Activated gamma-delta T cell (primary cell): ENCODE measurements at places on chromosomes 11 and 22.

GRCh38 chr11:61153593-61154095 is 7.6 kb downstream of the VPS37C start:
- DNase-seq, result no peak

DNA sequence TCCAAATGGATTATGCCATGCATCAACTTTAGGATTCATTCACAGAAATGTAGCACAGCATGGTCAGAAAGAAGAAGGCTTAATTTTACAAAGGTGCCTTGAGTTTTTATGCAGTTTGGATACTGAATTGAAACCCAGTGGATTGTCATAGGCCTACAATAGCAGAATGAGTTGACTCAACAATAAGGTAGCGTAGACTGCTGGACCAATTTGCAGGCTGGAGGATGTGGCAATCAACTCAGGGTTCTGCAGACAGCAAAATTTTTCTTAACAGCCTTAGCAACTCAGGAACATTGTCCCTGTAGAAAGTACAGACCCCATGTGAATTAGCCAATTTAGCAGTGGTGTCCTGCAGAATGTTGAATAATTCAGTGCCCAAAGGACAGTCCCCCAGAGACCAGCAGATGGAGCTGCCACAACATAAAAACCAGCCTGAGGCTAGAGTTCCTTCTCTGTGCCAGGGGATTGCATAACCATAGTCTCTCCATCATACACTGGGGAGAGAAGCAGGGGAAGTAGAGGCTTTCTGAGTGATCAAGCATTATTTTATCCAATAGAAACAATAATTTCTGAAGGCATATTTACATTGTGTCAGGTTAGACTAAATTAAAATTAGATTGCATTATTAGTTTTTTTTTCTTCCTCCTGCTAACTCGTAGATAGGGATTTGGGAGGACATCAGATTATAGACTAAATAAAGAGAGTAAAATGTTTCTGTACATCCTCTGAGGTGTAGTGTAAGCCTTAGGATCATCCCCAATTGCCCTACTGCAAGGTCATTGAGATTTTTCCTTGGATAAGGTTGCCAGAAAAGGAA is 20.3 kb upstream of the MRPL17 start:
- no peak for DNase-seq

GRCh38 chr11:35087648-35088047 is 51.3 kb upstream of the CD44 start:
- no peak for DNase-seq

GRCh38 chr11:76636826-76637460 is 33.6 kb downstream of the LRRC32 start:
- DNase-seq, result no peak

GRCh38 chr11:75872887-75873416 is 57.9 kb downstream of the UVRAG start:
- no peak for DNase-seq

- DNase-seq, result no peak
These were observed 584.0 kb upstream of the RAG2 start for GRCh38 chr11:37182031-37182430.

DNA sequence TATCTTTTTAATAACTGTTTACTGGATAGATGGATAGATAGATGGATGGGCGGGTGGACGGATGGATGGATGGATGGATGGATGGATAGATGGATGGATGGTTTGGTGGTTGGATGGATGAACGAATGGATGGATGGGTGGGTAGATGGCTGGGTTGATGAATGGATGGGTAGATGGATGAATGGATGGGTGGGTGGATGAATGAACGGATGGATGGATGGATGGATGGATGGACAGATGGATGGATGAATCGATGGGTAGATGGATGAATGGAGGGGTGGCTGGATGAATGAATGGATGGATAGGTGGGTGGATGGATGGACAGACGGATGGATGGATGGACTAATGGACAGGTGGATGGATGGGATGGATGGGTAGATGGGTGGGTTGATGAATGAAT is 13.8 kb upstream of the SLC22A12 start:
- DNase-seq, result no peak

GRCh38 chr11:92211576-92212167 is 12.9 kb upstream of the FAT3 start:
- no peak for DNase-seq

DNA sequence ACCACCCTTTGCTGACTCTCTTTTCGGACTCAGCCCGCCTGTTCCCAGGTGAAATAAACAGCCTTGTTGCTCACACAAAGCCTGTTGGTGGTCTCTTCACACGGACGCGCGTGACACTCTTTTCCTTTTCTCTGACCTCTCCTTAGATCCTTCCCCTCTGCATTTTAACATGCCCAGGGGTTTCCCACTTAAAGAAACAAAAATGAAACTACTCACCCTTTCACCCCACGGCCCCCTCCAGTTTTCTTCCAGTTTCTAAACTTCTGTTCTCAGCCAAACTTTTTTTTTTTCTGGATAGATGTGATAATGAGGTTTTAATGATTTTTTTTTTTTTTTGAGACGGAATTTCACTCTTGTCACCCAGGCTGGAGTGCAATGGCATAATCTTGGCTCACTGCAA is 32.8 kb upstream of the NUP50 start:
- no peak for DNase-seq

DNA sequence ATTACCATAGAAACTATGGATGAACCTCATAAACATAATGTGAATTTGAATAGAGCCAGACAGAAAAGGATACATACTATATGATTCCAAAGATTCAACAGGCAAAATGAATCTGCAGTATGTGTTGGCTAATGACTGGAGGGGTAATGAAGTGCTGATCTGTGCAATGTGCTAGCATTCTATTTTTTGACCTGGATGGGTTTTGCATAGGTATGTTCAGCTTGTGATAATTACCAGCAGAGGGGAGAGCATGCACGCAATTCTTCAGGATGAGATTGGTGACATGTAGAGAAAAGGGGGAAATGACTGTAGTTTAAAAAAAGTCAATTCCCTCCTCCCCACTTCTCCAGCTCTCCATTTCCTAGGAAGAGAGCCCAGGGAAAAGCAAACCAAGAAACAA is 618 bp upstream of the CCDC81 start:
- no peak for DNase-seq

- DNase-seq, result no peak
These were observed 1.2 kb upstream of the CENPM start for GRCh38 chr22:41948142-41948541.

DNA sequence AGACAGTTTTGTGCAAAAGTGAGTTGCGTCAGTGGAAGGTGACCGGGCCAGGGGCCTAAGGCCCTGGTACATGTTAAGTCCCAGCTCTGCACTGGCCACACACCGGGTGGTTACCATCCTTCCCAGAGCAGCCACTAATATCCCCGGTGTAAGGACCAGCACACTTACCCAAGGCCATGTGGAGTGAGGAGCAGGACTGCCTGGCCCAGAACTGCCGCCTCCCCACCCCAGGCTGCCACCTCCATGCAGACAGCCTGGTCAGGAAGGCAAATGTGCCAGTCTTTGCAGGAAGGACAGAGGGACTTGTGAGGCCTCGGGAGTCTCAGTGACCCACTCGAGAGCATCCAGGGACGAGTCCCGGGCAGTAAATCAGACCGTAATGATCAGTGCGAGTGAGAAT is 102.9 kb downstream of the MORC2 start:
- no peak for DNase-seq

GRCh38 chr22:43128116-43128515 is 15.1 kb downstream of the MCAT start:
- no peak for DNase-seq

DNA sequence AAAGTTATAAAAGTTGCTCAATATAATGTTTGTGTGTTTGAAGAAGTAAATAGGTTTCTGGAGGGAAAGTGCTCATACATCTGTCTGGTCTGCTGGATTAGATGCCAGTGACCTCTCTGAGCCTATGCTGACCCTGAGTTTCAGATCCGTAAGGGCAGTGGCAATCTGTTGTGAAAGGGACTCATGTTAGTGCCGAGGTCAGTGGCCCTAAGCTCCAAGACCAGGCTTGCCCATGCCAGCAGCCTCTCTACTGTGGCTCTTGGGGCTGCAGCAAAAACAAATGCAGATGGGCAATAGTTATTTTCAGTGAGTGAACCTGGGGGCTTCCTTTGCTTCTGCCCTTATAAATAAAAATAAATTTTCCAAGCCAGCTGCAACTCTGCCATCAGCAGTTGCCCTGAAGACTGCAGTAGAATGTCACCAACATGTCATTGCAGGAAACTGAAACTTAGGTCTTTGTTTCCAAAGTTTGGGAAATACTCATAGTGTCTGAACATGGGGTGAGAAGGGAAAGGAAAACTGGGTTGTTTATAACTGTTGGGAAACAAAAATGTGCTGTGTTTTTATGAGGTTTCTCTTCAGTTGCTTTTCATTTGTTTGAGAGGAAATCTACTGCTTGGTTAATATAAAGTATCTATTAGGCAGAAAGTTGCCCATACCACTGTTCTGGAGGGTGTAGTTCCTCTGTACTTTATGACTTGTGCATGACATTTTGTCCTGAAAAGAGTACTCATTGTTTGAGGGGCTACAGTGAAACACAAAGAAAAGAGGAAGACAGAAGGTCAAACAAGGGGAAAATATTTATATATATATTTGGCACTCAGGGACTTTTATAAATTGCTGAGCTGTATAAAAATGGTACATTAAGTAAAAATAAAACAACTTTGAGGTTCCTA is 9.5 kb upstream of the MS4A4E start:
- DNase-seq, result no peak

DNA sequence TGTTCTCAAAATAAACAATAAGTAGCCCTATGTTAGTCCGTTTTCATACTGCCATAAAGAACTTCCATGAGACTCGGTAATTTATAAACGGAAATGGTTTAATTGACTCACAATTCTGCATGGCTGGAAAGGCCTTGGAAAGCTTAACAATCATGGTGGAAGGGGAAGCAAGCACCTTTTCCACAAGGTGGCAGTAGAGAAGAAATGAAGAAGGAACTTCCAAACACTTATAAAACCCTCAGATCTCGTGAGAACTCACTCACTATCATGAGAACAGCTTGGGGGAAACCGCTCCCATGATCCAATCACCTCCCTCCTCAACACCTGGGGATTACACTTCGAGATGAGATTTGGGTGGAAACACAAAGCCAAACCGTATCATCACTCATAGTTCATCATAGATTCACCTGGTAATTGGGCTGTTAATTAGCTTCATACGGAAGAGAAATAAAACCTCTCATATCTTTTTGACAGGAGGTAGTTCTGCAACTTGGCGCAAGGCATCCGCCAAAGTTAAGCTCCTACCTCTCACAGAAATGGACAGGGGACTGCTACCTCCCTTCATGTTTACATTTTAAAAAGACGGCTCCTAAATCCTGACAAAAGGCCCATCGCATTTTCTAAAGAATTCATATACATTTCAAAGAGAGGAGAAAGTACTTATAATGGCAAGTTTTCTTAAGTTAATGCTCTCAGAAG is 49.0 kb downstream of the MUC15 start:
- DNase-seq, result no peak

DNA sequence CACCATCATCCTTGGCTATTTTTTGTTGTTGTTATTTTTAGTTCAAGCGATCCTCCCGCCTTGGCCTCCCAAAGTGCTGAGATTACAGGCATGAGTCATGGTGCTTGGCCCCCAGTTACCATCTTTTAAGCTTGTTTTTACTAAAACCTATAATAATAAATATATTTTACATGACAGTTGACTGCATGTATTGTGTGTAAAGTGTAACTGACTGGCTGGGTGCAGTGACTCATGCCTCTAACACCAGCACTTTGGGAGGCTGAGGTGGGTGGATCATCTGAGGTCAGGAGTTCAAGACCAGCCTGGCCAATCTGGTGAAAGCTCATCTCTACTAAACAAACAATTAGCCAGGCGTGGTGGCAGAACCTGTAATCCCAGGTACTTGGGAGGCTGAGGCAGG is 386.2 kb downstream of the TENM4 start:
- no peak for DNase-seq

DNA sequence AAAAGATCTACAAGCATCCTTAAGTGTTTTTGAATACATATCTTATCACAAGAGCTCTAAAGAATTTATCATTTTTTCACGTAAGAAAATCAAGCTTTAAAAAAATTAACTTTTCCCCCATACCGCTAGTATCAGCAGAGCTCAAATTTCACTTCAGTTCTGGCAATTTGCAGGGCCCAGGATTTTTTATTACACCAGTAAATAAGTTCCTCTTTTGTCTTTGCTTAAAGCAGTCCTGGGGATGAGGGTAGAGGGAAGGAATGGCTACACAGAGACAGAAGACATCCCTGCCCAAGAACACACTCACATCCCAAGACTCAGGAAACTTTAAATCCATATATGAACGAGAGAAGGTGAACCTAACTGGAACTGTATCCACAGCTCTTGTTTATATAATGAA is 22.6 kb upstream of the SORL1 start:
- no peak for DNase-seq

GRCh38 chr22:24107661-24108060 is 73.6 kb upstream of the SUSD2 start:
- DNase-seq, result no peak

DNA sequence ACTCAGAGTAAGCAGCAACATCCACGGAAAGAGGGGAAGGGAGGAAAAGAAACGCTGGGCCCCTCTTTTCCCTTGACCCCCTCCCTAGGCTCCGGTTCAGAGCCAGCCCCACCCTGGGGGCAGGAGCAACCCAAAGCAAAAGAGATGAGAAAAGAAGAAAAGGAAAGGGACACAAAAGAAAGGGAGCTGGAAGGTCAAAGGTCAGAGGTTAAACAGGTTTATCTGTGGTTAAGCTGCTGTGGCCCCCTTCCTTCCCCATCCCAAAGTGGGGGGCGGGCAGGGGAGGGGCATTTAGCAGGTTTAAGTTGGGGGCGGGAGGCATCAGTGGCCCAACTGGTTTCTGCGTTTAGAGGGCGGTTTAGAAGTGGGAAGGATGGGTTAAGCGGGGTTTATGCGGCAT is 35.6 kb downstream of the SLC22A12 start:
- no peak for DNase-seq

DNA sequence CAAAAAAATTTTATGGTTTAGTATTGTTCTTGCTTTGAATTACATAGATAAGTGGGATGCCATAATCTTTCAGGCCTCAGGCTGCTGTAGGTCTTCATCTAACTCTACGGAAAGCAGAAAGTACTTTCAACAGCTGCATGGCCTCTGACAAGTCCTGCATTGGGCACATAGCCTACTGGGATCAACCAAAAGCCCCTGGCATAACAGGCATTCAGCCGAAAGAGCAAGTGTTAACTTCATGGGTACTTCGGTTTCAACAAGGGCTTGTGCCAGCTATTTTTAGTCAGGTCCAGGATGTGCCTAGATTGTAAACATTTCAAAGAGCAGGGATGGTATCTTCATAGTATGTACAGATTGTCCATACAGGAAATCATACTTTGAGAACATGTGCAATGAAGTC is 3.1 kb downstream of the SLN start:
- DNase-seq, result no peak

GRCh38 chr11:71581826-71582225 is 849 bp downstream of the KRTAP5-11 start:
- DNase-seq, result no peak

DNA sequence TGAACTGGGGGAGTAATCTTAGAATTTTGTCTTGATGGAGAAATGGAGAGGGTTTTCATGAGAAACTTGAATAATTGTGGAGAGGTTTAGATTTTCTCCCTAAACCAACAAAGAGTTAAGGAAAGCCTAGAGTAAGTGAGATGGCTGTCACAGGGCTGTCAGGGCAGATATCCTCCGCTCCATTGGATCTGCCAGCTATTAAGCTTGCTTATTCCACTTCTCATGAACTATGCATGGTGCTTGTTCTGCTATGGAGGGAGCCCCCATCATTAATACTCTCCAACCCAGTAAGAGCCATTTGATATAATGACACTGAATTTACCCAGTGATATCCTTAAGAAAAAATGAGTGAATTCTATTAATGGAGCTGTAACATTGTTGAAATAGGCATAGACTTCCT is 342.8 kb upstream of the MTNR1B start:
- no peak for DNase-seq
